ENCODE measurements at places on chromosomes 1 and 21. TPM values are rescaled to one million over a fixed set of nuclear protein-coding genes. Genes with fewer than 3 reads are reported as not detected.

Gene G0S2
- 1.9 TPM for total RNA-seq

DNA sequence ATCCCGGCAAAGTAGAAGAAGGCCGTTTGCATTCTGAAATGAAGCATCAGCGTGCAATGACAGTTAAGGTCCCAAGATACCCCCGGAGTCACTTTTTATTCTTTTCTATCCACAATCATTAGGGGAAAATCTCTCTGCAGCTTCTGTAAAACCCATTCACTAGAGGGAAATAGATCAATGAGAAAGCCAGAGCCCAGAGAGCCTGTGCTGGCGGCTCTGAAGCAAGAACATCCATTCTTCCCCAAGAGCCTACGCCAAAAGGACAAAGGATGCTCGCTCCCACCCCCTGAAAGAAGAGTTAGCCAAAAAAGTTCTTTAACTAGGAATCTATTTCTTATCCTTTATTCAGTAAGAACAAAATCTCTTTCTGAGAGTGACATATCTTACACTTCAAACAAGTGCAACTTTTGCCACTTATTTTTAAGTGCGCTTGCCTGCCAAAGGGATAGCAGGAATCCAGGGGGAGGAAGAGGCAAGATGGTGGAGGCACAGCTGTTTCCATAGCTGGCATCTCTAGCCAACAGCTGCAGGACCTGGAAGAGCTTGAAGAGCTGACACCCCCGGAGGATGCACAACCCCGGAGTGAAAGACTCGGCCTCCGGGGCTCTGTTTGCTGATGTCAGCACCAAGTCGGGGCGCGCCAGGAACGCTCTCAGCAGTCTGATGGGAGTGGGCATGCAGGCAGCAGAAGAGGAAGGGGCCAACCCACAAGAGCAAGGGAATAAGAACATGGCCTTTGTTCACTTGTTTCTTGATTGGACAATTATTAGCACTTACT is 68.7 kb downstream of the KCNN3 start:
- no peak for DNase-seq

DNA sequence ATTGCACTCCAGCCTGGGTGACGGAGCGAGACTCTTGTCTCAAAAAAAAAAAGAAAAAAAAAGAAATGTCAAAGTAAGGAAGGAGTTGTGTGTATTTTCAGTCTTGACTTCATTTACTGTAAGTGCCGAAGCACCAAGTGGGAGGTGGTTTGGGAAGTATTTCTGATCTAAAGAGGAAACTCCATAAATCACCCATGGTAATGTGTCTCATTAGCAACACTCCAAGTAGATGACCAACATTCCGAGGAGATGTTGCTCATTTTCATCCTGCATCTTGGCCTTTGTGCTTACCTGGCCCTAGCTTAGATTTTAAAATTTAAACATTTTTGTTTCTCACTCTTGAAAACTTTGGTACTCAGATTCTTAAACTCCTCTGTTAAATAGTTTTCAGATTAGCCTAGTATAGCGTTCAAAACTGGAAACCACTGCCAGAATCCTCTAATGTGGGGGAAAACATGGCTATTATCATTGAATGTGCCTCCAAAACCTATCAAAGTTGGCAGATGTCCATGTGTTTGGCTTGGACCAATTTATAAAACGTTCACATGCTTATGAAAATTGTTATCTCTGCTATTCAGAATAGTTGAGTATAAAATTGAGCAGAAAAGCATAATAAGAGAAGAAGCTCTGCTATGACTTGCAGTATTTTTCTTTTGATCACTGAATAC is 110.4 kb downstream of the NFIA start:
- DNase-seq = peak; percentile 44

DNA sequence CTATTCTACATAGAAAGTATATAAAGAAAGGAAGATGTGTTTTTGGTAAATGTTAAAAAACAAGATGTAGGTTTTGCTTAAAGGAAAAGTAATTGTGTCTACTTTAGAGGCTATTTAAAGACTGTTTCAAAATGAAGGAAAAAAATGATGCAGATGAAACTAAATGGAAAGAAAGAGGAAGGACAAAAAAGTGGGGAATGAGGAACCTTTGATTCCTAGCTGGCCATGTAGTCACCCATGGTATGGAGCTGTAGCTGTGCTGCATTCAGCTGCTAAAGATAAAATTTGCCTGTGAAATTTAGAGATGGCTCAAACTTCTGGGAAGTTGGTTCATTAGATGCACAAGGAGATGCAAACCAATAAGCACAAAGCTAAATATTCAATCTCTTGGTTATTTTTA is 86.8 kb upstream of the SERBP1 start:
- no peak for DNase-seq

- DNase-seq = peak; percentile 15
These were observed 1.6 kb upstream of the AJAP1 start for GRCh38 chr1:4652631-4653327.

GRCh38 chr1:47361380-47361779 is 27.8 kb downstream of the CMPK1 start:
- no peak for DNase-seq

DNA sequence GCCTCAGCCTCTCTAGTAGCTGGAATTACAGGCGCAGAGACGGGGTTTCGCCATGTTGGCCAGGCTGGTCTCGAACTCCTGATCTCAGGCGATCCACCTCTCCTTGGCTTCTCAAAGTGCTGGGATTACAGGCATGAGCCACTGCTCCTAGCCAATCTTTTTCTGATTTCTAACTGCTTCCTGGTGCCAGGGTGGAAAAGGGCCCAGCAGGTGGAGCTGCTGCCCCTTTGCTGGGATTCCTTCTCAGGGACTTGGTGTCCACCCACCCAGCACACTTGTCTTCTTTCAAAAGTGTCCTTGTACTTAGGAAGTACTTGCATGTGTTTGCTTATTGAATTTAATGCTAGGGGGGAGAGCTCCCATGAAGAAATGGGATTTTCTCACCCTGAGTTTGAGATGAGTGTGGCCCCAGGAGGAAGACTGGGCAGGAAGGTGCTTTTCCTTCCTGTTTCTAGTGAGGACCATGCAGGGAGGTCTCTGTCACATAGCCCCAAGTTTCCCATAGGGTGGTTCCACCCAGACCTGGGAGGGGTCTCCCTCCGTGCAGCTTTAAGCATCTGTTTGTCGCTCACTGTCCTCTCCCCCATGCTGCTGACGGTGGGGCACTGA is 14.2 kb downstream of the UTP11 start:
- peak; percentile 63 for DNase-seq

GRCh38 chr1:10737651-10738050 is 58.8 kb downstream of the CASZ1 start:
- no peak for DNase-seq

GRCh38 chr1:177054542-177054941 is 110.0 kb downstream of the ASTN1 start:
- no peak for DNase-seq

Measured in endothelial cell of umbilical vein (primary cell).